ENCODE measurements at places on chromosomes 1 and 21.
A peak's percentile ranks its signal among the peaks of the same experiment; 100 is the strongest.

DNA sequence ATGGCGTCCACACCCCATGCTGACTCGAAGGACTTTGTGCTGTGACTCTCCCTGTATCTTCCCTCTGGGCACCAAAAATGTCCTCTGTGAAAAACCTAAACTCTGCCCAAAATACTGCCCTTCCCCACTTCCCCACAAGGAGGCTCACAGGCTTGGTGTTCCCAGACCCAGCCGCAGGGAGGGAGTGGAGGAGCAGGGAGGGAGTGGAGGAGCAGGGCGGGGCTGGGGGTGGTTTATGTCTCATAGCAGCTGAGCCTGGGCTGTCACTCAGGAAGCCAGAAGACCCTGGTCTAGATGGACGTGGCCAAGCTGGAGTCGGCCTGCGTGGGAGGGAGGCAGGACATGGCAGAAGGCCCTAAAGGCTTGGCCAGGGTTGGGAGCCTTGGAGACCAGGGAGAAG is 461.7 kb downstream of the PTPRU start:
- no peak for DNase-seq

- no peak for DNase-seq
These were observed 104.4 kb downstream of the PTPN14 start for GRCh38 chr1:214446772-214447556.

DNA sequence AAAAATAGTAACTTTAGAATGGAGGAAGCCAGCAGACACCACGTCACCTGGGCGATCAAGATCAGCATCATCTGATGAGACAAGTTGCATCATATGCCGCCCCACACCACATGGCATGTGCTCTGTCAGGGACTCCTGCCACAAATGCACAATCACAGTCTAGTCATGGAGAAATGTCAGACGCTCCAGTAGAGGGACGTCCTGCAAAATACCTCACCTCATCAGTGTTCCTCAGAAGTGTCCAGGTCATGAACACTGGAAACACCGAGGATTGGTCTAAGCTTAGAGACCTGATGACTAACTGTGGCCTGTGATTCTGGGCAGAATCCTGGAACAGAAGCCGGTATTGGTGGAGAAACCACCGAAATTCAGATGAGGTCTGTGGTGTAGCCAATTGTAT is 14.3 kb downstream of the ADARB1 start:
- DNase-seq = no peak

DNA sequence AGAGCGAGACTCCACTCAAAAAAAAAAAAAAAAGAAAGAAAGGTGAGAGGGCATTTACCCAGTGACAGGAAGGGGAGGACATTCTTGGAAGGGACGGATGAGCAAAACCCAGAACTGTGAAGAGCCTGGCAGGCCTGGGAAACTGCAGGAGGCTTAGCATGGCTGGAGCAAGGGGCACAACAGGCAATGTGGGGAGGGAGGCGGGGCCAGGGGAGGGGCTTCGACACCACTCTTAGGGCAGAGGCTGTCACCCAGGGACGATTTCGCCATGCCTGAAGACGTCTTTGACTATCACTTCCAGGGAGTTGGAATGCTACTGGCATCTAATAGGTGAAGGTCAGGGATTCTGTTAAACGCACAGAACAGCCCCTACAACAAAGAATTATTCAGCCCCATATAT is 184.0 kb downstream of the HUNK start:
- no peak for DNase-seq

GRCh38 chr1:39711104-39711965 is 20.1 kb upstream of the HPCAL4 start:
- no peak for DNase-seq

DNA sequence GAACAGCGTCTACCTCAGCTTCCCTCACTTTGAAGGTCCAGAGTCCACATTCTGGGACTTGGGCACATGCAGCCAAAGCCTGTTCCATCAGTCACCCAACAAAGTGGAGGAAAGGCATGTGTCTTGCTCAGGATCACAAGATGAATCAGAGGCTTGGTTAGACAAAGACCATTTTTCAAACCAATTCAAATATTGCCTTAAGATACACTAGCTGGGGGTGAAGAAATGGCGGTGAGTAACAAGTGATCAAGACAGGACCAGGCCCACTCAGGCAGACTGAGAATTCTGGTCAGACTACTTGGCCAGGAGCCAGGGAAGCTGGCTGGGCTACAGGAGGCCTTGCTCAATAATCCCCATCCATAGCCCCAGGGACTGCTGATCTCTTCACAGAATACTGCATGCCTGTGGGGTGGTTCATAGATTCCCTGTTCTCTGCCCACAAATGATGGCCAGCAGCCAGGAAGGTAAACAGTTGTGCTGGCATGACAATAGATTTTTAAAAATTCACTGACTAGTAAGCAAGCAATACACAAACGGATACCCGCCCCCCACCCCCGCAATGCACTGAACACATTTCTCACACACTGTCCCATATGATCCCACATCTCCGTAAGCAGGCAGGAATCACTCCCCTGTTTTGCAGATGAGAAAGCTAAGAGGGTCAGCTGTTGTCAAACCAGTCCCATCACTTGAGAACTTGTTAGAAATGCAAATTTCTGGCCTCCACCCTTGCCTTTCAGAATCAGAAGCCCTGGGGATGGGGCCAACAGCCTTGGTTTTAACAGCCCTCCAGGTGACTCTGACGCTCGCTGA is 27.2 kb downstream of the ERI3 start:
- DNase-seq = peak; percentile 70

- DNase-seq = no peak
These were observed 149.0 kb downstream of the TGFBR3 start for GRCh38 chr1:91736715-91737615.

DNA sequence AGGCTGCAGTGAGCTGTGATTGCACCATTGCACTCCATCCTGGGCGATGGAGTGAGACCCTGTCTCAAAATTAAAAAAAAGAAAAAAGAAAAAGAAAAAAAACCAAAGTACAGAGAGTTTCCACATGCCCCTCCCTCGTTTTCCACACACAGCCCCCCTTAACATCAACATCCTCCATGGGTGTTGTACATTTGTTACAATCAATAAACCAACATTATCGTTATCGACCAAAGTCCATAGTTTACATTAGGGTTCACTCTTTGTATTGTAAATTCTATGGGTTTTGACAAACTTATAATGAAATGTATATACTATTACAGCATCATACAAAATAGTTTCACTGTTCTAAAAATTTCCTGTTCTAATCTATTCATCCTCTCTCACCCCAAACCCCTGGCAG is 15.9 kb upstream of the TINAGL1 start:
- DNase-seq = no peak

GRCh38 chr1:223410036-223410435 is 16.8 kb downstream of the CCDC185 start:
- DNase-seq = no peak

DNA sequence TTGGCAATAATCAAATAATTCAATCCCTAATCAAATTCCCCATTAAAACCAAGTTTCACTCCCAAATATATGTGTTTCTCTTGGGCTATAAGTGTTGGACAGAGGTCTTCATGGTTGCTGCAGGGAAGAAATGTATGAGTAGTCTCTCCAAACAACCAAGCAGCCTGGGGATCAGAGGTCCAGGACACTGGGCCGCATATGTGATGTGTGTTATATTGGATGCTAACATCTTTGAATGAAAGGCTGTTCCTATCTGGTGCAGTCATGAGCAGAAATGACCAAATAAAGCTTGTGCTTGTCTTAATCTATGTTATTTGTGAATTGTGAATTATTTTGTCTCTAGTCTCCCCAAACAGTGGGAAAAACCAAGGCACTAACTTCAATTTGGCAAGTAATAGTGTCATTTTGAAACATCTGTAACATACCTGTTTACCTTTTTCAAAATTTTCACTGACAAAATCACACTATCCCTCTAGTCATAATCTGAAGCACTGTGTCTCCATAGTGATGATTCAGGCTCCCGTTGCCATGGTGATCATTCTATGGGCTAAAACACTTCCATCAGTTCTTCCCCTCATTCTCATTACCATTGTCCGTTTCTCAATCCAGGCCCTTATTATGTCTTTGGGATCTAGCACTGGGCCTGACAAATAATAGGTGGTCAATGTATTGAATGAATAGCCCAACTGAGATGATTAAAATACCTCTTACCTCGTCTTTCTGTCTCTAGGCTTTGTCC is 12.5 kb upstream of the TADA1 start:
- no peak for DNase-seq

DNA sequence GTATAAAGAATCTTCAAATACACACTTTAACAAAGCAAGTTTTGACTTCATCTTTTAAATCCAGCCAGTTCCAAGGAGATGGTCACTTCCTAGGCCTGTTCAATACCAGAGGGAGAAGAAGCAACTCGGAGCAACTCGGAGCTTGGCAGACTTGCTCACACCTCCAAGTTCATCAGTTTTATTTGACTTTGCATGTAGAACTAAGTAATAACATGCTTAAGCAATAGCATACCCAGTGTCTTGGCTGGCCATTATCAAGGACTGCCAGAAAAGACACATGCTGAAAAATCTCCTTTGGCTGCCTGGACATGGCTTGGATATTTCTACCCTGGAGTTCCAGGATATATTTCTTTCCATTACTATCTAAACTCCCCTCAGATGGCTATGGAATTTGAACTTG is 52.6 kb downstream of the GNG12 start:
- no peak for DNase-seq

DNA sequence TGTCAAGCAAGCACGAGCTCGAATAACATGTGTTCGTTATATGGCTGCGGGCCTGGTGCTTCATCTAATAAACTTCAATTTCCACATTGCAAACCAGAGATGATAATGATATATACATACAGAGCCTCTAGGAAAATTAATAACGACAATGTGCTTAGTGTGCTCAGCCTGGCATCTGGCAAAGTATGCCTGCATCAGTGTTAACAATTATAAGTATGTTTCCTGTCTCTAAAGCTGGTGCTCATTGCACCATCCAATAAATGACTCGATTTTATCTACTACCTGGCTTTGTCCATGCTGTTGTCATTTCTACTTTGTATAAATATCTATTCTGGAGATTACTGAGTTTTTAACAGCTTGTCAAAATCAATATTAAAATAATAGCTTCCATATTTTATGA is 1402.6 kb downstream of the MRPL39 start:
- DNase-seq = no peak

- no peak for DNase-seq
These were observed 1.6 kb downstream of the PIK3CD start for GRCh38 chr1:9653210-9653490.

- DNase-seq = no peak
These were observed 19.5 kb downstream of the LSS start for GRCh38 chr21:46208761-46209721.

GRCh38 chr1:21568809-21569385 is 59.7 kb downstream of the ALPL start:
- no peak for DNase-seq

DNA sequence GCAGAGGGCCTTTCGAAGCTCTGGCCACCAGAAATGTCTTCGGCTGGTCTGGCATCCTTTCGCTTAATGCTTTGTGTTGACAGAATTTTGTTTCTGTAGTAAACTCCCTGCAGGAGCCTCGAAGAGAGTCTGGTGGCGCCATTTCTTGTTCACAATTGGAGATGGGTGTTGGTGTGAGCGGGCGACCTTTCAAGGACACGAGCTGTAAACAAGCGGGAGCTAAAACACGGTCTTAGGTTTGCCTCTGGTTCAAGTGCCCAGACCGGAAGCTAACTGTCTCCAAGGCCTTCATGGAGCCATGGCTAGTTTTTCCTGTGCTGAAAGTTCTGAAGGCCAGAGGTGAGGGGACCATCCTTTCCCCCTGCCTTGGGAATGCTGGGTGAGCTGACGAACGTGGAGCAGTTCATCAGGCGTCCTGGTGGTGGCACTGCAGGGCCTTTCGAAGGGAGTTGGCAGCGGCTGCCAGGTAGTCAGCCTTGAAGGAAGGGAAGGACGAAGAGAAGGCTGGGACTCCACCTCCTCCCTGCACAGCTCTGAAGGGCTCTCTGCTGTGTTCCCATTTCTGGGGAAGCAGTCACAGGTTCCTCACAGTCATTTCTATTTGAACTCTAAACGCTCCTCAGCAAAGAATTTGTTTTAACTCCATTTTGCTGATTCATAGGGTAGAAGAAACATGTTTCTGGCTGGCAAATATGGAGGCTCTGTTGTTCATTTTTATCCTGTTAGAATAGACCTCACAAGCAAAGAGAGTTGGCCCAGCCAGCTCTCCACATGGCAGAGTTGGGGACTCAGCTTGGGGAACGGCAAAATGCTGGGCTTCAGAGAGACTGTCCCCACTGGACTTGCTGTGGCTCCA is 35.2 kb downstream of the URB2 start:
- DNase-seq = peak; percentile 67

- DNase-seq = peak; percentile 24
These were observed 1.1 kb downstream of the NMNAT2 start for GRCh38 chr1:183416850-183417771.

- no peak for DNase-seq
These were observed 9.1 kb downstream of the MRAP start for GRCh38 chr21:32307706-32308105.

GRCh38 chr1:175725684-175726083 is 17.7 kb downstream of the TNR start:
- no peak for DNase-seq

DNA sequence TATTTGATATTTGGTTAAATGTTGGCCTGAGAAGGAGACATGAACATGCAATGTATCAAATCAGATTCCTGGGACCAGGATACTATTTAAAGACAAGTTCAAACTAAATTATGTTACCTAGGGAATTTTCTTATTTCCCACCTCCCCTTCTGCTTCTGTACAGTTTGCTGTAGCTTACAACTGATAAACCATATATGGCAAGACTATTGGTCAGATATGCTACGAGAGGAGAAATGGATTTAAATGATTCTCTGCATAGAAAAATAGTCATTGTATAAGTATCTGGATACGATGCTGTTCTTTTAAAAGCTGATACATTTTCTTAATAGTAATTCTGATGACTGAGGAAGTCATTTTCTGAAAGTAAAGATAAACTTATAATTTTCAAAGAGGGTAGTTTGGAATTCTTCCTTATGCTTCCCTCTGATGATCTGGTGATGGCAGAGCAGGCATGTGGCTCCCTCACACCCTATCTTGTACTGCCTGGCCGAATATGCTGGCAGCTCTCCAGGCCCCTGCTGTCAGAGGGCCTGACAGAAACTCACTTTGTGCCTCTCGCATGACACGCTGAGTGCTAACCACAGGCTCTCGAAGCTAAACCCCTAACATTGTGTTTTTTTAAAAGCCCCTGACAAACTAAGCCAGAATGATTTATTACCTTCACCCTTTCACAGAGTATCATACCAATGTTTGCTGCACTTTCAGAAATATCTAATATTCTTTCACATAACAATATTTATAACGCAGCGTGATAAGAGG is 19.4 kb downstream of the RRP15 start:
- DNase-seq = peak; percentile 73

DNA sequence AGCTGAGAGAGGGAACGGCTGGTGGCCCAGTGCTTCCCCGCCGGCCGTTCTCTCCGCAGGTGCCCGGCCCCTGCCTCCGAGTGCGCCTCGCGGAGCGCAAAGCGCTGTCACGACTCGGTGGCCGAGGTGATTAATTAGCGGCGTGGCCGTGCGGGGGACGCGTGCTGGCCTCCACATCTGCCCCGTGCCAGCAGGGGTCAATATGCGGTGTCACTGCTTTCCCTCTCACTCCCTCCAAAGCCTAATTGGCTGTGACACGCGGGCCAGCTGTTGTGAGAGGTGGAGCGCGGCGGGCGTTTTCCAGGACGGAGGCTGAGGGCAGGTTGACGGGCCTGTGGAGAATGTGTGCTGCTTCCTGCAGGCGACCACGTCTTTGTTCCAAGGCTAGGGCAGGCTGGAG is 239.0 kb downstream of the LMX1A start:
- no peak for DNase-seq

- no peak for DNase-seq
These were observed 34.2 kb upstream of the ABCD3 start for GRCh38 chr1:94383966-94384408.

- no peak for DNase-seq
These were observed 53.5 kb downstream of the LRRC8B start for GRCh38 chr1:89578151-89578550.

Measured in NCI-H1092 (cell line).